ENCODE measurements at places on chromosomes 7 and 10.

DNA sequence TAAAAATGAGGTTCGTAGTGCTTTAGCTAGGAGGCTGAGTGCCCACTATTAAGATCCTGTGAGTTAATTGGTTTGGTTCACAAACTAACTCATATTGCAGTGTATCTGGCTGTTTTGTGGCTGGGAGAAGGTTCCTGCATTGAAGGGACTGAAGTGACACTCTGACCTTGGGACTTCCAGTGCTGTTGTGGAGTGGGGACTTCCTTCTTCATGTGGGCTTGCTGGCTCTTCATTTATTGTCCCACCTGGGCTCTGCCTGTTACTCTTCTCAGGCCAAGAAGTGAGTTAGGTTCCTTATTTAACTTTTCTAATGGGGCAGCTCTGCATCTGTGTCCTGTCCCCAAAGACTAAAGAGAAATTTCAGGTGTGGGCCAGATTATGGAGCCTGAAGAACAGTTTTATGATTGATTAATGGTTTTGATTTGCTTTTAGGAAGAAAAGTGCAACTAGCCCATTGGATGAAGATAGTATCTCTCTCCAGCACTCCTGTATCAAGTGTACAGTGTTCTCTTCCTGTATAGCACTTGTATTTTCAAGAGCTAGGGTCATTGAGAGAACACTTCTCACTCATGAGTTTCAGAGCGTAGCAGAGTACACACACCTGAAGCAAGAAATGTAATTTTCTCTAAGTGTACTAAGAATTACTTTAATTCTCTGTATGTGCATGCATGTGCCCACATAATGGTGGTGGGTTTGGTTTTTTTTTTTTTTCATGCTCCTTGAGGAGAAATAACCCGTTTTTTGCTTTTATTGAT lies 54.8 kb downstream of the AUTS2 start:
- DNase-seq = no peak

GRCh38 chr7:17212188-17212587 lies 86.3 kb upstream of the AHR start:
- no peak for DNase-seq

DNA sequence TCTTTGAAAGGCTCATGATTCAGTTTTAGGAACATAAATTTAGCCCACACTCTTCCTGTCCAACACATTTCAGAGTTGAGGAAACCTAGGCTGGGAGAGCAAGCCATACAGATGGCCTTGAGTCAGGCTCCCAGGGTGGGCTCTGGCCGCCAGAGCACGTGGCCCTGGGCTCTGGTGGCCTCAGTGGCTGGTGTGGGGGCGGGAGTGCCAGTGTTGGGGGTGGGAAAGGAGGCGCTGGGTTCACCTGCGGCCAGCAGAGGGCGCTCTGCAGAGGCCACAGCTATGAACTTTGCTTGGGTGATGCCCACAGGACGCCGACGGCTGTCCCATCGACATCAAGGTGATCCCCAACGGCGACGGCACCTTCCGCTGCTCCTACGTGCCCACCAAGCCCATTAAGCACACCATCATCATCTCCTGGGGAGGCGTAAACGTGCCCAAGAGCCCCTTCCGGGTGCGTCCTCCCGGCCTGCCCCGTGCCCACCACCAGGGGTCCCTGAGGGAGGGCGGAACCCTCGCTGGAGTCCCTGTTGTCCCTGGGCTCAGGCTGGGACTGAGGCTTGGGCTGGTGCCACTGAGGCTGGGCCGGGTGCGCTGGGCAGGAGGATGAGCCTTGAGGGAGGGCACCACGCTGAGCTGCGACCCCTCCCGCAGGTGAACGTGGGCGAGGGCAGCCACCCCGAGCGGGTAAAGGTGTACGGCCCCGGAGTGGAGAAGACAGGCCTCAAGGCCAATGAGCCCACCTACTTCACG lies 11.9 kb downstream of the FLNC start:
- DNase-seq = peak; percentile 32

DNA sequence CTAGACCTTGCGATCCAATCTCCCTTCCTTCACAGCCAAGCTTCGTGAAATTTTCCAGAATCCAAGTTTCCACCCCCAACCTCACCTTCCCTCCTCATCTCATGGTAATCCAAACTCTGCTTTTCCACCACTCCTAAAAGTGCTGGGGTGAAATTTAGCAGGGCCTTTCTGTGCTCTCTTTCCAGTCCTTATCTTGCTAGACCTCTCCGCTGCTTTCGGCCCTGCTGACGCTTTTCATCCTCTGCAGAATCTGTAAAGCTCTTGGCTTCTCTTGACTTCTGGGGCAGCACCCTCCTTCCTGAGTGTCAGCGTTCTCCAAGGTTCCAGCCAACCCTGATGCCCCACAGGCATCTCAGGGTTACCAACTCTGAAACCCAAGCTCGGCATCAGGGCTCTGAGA lies 7.7 kb downstream of the PLAC9 start:
- no peak for DNase-seq

- DNase-seq = no peak
Measured at GRCh38 chr7:7654964-7655715, 14.6 kb downstream of the UMAD1 start.

GRCh38 chr7:142488842-142489241 lies 231.0 kb upstream of the PRSS58 start:
- no peak for DNase-seq

- no peak for DNase-seq
Measured at GRCh38 chr10:62023329-62023728, 121.8 kb downstream of the ARID5B start.

GRCh38 chr10:408236-408635 lies 273.0 kb downstream of the ZMYND11 start:
- DNase-seq = no peak

GRCh38 chr7:45267262-45267661 lies 109.7 kb downstream of the RAMP3 start:
- no peak for DNase-seq
